ENCODE measurements at places on chromosomes 4 and X. TPM values are rescaled to one million over a fixed set of nuclear protein-coding genes. Genes with fewer than 3 reads are reported as not detected.

DNA sequence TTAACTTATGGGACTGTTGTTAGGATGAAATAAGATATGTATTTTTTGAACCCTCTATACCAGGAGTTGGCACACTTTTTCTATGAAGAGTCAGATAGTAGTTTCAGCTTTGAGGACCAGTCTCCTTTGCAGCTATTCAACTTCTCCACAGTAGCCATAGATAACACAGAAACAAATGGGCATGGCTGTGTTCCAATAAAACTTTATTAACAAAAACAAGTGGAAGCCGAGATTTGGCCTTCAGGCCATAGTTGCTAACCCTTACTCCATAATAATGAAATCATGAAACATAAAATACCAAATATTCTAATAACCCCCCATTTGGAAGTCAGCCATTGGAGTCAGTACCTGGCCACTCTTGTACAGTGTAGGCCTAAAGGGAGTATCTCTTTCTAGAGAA lies 30.6 kb downstream of the ARX start:
- no peak for DNase-seq

DNA sequence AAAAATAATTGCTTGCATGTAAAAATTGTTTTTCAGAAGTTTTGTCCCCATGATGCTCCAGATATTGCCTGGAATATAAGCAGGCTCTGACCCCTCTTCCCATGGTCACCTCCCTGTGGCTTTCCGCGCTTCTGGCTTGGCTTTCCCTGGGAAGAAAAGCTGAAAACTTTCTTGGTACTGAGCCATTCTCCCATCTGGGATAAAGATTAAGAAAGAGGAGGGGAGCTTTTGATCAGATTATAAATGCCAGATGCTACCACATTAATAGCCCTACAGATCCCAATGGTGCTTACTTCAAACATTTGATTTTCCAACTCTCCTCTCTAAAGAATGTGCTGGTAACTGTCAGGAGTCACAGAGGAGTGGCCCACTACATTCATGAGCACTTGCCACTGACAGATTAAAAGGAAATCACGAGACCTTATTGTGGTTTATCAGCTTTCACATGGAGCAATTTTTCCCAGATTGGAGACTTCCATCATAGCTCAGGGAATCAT lies 54.4 kb upstream of the GAB1 start:
- DNase-seq: no peak

DNA sequence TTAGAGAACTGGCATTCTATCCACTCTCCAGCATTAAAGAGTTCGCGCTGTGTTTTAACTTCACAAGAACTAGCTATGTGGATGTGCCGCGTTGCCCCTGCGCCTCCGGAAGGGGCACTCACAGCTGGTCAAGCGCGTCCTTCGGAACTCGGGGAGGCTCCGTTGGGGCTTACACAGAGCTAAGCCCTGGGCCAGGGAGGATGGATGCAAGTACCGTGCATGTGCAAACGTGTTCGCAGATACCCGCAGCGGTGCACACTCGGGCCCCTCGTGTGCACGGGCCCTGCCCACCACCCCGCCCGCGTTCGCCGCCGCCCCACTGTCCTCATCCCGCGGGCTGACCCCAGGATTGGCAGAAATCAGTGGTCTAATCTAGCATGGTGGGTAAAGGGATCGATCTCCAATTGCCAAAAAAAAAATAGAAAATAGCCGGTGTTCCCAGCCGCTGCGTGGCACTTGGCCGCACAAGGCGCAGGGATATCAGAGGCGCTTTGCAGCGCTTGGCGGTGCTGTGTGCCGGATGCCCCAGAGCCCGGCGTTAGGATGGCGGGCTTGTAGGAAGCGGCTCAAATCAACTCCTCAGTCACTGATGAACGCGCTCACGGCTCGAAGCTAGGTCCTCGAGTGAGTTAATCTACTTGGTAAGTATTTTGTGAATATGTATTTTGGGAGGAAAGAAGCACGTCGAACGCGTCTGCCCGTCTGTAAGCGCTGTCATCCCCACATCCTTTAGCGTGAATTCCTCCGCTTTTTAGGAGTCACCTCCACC lies 989 bp upstream of the PCDH10 start:
- DNase-seq: peak; percentile 62

GRCh38 chr4:85740431-85740861 lies 265.5 kb downstream of the ARHGAP24 start:
- no peak for DNase-seq

GRCh38 chr4:152458801-152459302 lies 77.0 kb downstream of the FBXW7 start:
- DNase-seq: no peak

- DNase-seq: peak; percentile 75
Measured at GRCh38 chrX:150508451-150509367, 59.7 kb upstream of the MTM1 start.

DNA sequence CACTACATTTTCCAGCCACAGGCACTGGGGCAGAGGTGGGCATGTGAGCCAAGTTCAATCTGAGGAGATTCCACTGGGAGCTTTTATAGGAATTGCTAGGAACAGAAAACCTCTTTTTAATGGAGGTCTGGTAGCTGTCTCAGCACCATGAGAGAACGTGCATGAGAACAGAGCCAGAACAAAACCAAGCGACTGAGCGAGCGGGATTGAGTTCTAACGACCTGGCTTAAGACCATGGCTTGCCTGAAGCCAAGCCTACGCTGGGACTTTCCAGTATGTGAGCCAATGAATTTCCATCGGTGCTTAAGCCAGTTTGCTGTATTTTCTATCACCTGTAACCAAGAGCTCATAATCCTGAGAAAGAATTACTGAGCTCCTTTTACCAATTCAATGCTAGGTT lies 183.7 kb downstream of the NR3C2 start:
- DNase-seq: no peak

DNA sequence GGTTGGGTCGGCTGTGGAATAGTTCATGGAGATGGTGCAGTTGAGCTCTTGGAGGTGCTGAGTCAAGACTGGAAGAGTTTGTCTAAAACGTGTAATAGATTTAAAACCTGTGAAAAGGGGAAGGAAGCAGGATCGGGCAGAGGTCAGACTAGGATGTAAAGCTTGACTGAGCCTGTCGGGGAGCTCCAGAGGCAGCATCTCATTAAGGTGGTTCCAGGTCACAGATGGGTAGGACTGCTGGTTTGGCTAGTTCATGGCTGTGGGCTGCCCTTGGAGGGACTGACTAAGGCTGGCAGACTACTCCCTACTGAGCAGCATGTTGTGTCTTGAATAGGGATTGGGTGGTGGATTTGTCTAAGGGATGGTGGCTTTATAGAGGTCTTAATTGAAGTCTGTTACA lies 28.4 kb upstream of the WDR1 start:
- DNase-seq: no peak

GRCh38 chrX:20506739-20507138 lies 240.0 kb upstream of the RPS6KA3 start:
- no peak for DNase-seq

DNA sequence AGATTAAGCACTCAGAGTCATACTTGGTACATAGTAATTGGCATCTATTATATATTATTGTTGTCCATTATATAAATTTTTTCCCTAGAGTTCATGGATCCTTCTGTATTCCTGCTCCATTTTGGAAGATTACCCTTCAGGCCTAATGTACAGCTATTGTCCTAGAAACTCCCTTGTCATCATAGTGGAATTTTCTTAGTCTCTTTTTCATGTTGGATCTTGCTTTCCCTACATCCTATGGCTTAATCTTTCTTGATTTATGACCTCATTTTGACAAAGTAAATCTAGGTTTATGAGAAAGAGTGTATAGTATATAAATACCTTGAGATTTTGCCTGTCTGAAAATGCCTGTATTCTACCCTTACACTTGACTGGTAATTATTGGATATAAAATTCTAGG lies 22.1 kb downstream of the ARMCX4 start:
- no peak for DNase-seq

- DNase-seq: no peak
Measured at GRCh38 chrX:139025816-139026215, 314.3 kb upstream of the FGF13 start.

DNA sequence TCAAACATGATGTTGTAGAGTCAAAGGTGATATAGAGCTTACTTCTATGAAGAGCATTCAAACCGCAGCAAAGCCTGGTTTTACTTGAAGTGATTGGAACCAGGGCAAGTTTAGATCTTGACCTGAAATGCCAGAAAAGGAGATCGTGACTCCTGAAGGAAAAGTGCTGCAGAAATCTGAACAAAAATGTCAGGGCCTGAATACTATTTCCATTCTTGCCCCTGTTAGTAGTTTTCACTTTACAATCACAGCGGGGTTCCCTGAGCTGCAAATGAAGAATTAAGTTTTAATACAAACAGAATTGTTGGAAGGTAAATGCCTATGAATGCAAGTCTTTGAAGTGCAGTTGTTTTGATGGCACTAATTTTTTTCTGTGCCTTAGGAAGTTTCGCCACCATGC lies 4.1 kb downstream of the SLIT2 start:
- no peak for DNase-seq

DNA sequence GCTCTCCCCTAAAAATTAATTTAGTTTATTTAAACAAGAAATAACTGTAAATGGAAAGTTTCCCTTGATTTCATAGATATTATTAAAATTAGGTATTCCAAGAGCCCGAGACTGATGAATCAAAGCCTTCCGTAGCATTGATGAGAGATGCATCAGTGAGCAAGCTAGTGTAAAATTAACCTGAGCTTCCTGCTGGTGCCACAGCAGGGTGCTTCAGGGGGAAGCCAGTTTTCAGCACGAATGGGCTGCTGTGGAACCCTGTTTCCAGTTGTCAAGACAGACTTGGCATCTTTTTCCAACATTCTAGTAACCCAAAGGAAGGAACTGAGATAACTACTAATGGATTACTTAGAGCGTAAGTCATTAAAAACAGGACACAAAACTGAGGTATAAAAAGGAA lies 221.7 kb downstream of the RBMX2 start:
- peak; percentile 23 for DNase-seq

DNA sequence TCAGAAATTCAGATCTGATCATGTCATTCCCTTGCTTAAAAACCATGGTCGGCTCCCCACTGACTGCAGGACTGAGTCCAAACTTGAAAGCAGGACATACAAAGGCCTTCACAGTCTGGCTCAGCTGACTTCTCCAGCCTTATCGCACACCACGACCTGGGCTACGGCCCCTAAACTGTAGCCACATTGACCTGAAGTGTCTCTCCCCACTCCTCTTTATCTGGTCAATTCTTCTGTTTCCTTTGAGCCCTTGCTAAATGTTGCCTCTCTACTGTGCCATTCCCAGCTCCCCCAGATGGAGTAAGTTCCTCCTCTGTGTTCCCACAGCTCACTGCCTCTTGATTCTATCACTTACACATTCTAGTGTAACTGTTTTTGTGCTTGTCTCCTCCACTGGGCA lies 60.5 kb upstream of the CITED1 start:
- no peak for DNase-seq

DNA sequence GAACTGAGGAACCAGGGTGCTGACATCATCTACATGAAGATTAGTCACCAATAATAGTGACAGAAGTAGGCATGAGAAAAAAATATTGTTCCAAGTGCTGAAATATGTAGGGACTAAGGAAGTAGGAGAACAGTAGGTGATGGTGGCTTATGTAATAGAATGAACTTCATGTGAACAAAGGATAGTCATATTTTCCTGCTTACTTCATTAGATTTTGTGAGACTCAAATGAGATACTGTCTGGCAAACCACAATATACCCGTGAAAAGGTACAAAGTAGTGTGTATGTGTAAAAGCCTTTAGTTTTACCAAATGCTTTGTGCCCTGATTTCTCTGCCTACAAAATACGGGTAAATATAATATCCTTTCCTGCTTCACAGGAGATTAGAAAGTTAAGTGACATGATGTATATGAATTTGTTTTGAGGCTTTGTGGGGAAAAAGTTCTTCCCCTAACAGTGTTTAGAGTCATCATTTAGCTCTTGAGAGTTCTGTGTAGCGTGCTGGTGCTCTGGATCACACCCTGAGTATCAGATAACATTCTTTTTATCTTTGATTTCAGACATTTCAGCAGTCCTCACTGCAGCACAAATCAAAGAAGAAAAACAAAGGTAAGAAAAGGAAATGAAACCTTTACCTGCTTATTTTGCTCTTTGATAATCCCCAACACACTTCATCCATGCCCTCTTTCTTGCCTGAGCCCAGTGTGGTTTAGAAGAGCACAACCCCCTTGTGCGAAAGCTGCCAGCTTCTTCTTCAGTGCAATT lies 67.9 kb downstream of the KLHL34 start:
- no peak for DNase-seq

DNA sequence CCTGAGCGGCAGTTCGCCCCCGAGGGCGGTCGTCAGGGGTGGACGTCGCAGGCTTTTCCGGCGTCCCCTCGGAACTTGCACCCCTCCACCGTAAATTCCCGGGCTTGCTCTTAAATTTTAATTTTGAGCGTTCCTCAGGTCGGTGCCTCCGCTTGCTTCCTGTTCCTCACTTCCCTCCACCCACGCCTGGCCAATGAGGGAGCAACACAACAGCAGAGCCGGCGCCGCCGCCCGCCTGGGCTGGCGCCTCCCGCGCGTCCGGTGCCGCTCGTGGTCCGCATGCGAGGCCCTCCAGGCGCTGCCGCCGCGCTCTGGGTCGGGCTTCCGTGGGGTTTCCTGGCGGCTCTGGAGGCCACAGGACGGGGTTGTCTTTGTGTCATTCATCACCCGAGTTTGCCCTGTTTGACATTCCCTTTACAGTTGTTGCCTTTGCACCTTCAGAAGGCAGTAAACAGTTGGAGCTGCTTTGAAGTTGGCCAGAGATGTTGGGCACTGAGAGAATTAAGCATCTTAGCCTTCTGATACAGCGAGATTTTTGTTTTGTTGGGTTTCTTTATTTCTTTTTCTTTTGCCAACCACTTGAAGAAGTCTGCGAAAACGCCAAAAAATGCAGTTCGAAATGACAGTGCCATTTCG lies 692 bp downstream of the SPCS3 start:
- DNase-seq: peak; percentile 79

DNA sequence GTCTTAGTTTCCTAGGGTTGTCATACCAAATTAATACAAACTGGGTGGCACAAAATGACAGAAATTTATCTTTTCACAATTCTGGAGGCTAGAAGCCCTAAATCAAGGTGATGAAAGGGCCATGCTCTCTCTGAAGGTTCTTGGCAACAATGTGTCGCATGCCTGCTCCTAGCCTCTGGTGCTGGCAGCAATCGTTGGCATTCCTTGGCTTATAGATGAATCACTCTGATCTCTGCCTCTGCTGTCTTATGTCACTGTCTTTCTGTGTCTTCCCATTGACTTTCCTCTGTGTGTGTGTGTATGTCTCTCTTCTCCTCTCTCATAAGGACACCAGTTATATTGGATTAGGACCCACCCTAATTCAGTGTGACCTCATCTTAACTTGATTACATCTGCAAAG lies 15.9 kb upstream of the INTU start:
- no peak for DNase-seq

RASL11B gene
- total RNA-seq: 20.6 TPM

TGIF2LX gene
- total RNA-seq: not detected

ABLIM2 gene
- total RNA-seq: 1.6 TPM

S100P gene
- not detected for total RNA-seq

CSAG1 gene
- total RNA-seq: not detected

KIAA1210 gene
- not detected for total RNA-seq

CCNB3 gene
- 0.10 TPM for total RNA-seq

CFI gene
- total RNA-seq: not detected

SPANXA1 gene
- total RNA-seq: not detected

ZNF157 gene
- total RNA-seq: 0.31 TPM

FAM184B gene
- not detected for total RNA-seq

HELT gene
- 0.96 TPM for total RNA-seq
